ENCODE measurements at places on chromosomes 7 and 10.
A peak's percentile ranks its signal among the peaks of the same experiment; 100 is the strongest.

DNA sequence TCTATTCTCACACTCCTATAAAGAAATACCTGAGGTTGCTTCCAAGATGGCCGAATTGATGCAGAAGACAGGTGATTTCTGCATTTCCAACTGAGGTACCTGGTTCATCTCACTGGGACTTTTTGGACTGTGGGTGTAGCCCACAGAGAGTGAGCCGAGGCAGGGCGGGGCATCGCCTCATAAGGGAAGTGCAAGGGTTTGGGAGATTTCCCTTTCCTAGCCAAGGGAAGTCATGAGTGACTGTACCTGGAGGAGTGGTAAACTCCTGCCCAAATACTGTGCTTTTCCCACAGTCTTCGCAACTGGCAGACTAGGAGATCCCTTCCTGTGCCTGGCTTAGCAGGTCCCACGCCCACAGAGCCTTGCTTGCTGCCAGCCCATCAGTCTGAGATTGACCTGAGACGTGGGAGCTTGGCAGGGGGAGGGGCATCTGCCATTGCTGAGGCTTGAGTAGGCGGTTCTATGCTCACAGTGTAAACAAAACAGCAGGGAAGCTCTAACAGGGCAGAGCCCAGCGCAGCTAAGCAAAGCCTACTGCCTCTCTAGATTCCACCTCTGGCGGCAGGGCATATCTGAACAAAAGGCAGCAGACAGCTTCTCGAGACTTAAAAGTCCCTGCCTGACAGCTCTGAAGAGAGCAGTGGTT, 152.2 kb downstream of the ARL4A start:
- no peak for DNase-seq

GRCh38 chr7:128792471-128793180, 858 bp downstream of the CCDC136 start:
- no peak for DNase-seq

DNA sequence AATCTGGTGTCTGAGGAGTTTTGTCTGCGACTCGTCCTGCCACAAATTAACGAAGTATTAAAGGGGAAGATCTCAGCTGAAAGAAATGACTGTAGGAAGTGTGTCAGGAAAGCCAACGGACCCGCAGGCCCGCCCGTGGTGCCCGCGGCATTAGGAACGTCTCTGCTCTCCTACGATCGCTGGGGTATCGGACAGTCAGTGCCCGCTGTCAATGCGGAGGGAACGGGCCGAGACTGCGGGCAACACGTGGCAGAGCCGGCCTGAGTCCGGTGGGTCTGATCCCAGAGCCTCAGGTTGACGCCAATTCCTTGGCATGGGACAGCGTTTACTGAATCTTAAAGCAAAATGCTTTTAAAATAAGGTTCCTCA, 128.7 kb downstream of the KBTBD2 start:
- DNase-seq, result no peak

- DNase-seq, result peak; percentile 61
Observed at GRCh38 chr10:93333278-93333978, 148.7 kb downstream of the MYOF start.

DNA sequence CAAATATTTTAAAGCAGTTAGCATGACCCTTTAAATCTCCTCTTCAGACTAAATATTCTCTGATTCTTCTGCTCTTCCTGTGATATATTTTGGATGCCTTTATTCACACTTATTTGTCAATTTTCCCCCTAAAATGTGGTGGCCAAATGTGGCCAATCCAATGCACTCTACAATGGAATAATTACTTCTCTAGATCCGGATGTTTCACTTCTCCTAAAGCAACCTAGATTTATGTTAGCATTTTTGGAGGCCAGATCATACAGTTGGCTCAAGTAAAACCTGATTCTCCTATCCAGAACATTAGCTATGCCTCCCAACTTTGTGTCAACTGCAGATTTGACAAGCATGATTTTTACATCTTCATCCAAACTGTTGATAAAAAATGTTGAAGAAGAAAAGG, 153.7 kb downstream of the CREB5 start:
- no peak for DNase-seq

GRCh38 chr10:100825325-100825875, 80.0 kb downstream of the PAX2 start:
- DNase-seq, result no peak

DNA sequence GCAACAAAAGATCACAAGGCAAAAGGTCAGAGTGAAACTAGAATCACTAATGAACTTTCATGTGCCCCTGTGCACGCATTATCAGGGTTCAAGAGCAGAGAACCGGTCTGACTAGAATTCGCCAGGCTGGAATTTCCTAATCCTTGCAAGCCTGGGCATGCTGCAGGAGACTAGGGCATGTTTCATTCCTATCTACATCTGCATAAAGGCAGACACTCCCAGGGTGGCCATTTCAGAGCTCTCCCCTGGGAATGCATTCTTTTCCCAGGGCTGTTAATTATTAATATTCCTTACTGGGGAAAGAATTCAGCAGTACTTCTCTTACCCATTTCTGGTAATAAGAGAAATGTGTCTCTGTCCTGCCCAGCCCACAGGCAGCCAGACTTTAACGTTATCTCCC, 90.5 kb downstream of the CDC14C start:
- no peak for DNase-seq

DNA sequence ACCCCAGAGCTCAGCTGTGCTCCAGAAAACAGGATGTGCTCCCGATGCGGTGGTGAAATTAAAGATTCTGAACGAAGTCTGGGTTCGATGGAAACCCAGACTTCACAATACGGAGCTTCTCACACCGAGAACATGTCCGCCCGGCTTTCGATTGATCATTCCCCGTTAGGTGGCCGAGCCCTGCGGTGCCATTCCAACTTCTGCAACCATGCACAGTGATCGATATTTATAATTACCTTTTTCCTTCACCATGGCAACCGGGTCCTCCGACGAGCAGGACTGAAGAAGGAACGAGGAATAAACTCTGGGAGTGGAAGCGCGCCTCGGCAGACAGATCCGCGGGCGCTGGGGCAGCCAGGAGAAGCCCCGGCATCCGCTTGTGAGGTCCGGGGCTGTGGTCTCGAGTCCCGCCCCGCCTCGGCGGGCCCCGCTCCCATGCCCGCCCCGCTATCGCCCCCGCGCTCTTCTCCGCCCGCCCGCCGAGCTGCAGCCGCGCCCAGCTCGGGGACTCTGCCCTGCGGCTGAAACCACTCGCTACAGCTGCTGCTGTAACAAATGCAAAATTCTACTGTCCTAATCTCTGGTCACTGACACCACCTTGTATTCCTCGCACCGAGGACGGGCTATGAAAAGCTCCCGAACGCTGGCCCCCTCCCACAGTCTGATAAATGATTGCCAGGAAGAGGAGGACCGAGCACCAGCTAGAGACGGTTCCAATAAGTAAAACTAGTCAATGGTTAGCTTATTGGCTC, 26.2 kb downstream of the ABLIM1 start:
- peak; percentile 78 for DNase-seq

DNA sequence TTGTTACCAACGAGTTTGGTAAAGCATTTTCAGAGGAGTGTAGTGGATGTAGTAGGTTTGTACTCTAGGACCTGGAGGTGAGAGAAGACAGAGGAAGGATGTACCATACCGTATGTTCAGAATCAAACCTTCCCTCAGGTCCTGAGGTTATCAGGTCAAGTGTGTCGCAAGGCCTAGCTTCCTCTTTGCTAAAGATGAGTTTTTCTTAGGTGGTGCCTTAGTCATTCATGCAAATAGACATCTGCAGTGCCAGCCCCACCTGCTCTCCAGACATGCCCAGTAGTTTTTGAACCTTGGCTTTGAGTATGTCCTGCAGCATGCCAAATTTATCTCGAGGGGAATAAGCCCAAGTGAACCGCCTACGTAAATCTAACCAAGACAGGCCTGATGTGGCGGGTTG, 71.3 kb downstream of the HDAC9 start:
- DNase-seq, result no peak

GRCh38 chr7:7639847-7640220, 718 bp upstream of the UMAD1 start:
- DNase-seq, result no peak

- no peak for DNase-seq
Observed at GRCh38 chr10:87716348-87716670, 56.6 kb downstream of the PAPSS2 start.

GRCh38 chr7:155371884-155372781, 74.5 kb downstream of the INSIG1 start:
- DNase-seq, result no peak

DNA sequence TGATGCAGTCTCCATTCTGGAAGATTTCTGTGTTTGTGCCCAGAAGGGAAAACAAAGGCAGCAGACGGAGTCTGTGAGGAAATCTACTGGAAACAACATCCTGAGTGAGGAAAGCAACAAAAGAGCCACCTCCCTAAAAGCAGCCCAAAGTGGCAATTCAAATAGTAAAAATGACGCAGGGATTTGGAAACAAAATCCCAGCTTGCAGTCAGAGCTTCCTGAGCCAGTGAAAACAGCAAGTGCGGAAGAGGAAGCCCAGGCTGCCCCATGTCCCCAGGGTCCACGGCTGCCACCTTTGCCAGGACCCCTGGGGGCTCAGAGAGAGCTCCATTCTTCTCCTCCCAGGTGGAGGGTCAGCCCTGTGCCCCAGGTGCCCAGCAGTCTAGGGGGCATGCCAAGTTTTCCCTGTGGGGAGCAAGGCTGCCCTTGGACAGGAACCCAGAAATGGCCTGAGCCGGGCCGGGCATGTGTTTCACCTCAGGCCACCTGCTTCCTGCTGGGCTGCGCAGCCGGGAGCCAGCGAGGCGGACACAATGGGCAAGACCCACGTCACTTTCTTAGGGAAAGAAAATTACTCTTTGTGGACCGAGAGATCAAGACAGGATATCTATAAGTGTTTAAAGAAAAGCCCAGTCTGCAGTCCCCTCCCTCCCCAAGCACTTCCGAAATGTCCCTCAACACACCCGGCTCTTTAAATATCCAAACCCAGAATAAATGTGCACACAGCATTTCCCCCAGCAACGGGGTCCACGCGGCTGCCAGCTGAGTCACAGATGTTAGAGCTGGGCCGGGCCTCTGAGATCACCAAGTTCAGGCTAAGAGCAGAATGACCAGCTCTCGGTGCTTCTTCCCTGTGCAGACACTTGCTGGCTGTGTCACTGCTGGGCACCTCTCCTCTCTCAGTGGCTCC, 231.1 kb downstream of the ARHGAP12 start:
- peak; percentile 93 for DNase-seq

- no peak for DNase-seq
Observed at GRCh38 chr10:47166405-47166777, 133.6 kb upstream of the GDF10 start.

GRCh38 chr10:79068203-79068561, 584 bp upstream of the ZMIZ1 start:
- peak; percentile 81 for DNase-seq

GRCh38 chr10:52297747-52298146, 16.3 kb upstream of the DKK1 start:
- DNase-seq, result no peak

GRCh38 chr7:47194516-47195057, 387.3 kb downstream of the TNS3 start:
- DNase-seq, result no peak

DNA sequence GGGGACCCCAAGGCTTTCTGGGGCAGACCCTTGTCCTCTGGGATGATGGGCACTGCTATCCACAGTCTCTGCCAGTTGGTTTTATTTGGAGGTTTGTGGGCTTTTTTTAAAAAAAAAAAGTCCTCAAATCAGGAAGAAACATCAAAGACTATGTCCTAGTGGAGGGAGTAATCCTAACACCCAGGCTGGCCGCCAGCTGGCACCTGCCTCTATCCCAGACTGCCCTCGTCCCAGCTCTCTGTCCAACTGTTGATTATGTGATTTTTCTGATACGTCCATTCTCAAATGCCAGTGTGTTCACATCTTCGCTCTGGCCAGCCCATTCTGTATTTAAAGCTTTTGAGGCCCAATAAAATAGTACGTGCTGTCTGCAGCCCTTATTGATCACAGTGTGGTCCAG, 61.0 kb upstream of the LRRC4 start:
- no peak for DNase-seq

GRCh38 chr10:69703766-69704630, 74.0 kb downstream of the FAM241B start:
- no peak for DNase-seq

DNA sequence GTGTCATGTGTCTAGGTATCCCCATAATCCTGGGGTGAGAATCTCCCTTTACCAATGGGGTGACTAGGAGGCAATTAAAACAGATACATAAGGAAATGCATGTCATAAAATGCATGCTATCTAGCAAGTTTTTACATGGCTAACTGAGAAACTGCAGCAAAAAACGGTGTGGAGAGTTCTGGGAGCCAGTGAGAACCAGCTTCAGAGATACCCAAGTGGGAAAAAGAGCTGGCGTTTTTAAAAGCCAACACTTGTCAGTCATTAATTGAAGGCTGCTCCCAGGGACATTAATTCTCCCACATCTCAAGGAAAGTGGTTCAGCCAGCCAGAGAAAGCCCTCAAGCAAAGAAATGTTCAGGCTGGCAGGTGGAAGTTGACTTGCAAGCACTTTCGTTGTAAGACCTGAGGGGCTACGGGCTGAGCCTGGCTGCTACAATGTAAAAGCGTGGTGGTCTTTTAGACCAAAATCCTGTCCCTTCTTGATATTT, 28.1 kb downstream of the ST8SIA6 start:
- DNase-seq, result no peak

DNA sequence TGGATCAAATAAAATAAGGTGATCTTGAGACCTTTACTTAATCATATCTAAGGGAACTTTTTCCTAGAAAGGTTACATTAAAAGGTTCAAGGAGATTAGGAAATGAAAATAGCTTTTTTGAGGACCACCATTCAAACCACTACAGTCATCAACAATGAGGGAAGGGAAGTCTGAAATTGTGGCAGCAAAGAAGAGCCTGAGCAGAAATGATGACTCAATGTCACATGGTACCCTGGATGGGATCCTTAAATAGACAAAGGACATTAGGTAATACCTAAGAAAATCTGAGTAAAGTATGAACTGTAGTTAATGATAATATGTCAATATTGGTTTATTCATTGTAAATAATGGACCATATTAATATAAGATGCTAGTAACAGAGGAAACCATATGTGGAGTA, 236.0 kb downstream of the SEMA3D start:
- no peak for DNase-seq

- no peak for DNase-seq
Observed at GRCh38 chr7:98913612-98914011, 35.3 kb downstream of the TRRAP start.

DNA sequence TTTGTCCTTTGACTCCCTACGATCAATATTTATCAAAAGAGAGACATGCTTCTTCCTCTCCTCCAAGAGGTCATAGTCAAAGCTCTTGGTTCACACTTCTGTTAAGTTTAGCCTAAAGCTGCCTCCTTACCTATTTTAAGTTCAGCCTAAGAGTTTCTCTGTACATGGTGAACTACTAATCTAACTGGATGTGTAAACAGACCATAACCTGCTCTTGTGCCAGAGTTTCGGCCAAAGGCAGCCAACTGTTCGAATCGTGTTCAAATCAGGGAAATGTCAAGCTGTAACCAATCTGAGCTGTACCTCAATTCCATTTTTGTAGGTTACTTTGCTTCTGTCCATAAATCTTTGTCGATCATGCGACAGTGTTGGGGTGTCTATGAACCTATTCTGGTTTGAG, 414.8 kb downstream of the PHTF2 start:
- DNase-seq, result no peak

- no peak for DNase-seq
Observed at GRCh38 chr7:40551685-40552576, 417.1 kb downstream of the SUGCT start.

- DNase-seq, result no peak
Observed at GRCh38 chr7:120274482-120274881, 1.5 kb downstream of the KCND2 start.

All from coronary artery (tissue), 2 donors.